GM12865 (cell line): ENCODE measurements at places on chromosomes 12 and 14.

GRCh38 chr12:86349196-86349595 lies 93.0 kb upstream of the MGAT4C start:
- DNase-seq, result no peak

DNA sequence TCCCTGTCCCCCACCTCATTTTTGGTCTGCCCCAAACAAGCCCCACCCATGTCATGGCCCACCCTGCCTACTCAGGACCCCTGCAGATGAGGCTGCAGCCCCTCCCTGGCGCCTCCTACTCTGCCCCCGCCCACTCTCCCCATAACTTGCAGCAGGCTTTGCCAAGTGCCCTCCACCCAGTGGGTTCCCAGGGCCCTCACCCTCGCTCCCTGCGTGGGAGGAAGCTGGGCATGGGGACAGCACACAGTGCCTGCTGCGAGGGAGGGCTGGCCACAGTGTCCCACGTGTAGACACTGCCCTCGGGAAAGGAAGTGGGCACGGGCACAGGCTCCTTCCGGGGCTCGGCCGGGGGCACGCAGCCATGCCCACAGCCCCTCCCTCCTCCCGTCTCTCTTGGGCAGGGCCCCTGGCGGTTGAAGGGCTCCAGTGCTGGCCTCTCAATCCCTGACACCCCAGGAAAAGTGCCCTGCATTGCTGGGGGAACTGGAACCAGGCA lies 9.4 kb downstream of the AKT1 start:
- DNase-seq, result no peak

DNA sequence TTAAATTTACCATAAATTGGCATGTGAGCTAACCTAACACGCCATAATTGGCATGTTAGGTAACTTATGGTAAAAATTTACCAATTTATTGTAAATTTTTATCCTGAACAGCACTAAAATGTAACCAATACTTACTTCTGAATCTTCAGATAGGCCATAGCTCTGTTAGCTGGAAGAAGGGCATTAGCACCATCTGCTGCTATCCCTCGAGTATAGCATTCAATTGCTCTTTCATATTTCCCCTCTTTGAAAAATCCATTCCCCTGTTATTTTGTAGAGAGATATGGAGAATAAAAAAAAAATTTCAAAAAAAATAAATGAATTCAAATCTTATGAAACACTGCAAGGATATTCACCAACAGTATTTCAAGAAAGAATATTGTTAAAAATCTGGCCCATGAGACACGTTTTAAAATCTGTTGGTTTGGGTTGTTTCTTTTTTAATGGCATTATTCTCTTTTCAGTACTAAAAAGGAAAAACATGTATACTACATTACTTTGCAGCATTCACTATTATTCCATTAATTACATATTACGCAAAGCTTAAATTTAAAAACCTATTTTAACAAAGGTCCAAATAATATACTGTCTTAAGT lies 19.1 kb downstream of the RPAP3 start:
- DNase-seq, result peak; percentile 35

- no peak for DNase-seq
Observed at GRCh38 chr12:116169071-116169470, 108.4 kb downstream of the MED13L start.
